ENCODE measurements at places on chromosomes 1 and 21.

GRCh38 chr1:225700889-225701465 is 48.1 kb upstream of the ENAH start:
- no peak for DNase-seq

- DNase-seq = no peak
Observed at GRCh38 chr1:76115171-76115570, 40.6 kb downstream of the ST6GALNAC3 start.

DNA sequence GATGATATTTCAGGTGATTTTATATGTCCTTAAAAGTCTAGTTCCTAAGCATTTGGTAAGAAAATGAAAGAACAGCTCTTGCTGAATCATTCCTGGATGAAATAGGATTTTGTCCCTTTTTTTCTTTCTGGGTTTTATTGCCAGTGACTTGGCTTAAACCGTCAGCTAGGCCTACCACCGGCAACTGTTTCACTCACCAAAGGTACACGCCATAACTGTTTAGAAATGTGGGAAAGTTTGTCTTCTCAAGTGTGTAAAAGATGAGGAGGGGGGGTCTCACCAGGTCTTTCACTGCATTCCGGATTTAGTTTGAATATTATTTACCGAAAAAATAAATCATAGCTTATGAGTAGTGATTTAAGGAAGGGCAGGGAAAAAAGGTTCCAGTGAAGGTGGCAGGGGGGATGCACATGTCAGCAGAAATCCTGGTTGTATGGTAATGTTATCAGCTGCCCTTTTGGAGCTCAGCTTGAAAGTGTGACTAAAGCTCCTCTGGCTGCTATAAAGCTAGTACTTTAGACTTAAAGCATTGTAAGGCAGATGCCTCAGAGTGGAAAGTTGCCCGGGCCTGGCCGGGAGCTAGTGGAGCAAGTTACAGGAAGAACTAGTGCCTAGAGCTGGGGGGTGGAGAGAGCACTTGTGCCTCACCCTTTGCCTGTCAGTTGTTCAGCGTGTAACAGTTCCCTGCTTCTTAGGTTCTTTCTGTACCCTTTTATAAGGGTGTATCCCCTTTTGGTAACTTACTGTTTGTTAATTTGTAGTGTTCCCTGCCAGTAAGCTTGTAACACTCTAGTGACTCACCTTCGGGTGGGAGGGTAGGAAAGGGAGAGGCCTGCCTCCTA is 3.1 kb downstream of the ATP1A1 start:
- no peak for DNase-seq

DNA sequence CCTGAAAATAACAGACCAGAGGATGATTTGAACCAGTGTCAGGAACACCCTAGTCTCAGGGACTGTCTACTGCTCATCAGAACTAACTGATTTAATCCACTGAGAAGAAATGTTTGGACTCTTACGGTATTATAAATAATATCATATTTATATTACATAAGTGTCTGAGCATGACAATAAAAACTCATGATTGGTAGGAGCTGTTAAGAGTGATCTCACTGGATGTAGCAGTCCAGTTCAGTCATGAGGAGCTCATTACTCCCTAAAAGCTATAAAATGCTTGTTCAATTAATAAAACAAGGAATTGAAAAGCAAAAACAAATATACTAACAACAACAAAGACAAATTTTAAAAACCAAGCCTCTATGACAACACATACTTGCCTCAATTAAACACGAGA is 68.8 kb upstream of the BCL9 start:
- DNase-seq = no peak

DNA sequence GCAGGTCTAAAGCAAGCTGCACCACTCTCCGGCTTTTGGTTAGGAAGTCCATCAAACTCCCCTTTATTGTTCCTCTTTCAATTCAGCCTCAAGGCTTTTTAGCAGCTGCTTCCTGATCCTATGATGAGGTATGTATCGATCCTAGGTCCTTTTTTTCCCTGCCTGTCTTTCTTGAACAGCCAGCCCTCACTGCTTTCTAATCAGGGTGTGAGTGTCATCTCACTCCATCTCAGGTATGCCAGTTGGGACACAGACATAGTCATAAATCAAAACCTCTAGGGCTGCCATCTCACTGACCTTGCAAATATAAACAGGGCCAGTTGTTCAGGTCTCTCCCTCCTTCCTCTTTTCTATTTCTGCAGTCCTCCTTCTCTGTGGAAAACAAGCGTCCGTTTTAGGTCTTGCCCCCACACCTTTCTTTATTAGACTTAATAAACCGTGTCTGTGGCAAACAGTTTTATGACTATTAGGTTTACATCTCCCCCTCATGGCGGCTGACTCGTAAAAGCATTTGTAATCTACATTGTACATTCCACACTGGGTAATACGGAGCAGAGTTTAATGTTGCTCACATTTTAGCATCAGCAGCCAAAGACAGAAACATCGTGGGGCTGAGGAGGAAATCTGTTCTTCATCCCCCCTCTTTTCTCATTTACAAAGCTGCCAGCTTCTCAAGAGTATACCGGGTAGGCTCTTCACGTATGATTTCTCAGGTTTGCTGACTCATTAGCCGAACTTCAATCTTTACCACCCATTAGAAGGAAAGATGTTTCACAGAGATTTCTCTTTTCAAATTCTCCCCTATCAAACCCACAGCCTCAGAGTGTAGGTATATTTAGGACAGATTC is 11.6 kb downstream of the STYXL2 start:
- DNase-seq = no peak

DNA sequence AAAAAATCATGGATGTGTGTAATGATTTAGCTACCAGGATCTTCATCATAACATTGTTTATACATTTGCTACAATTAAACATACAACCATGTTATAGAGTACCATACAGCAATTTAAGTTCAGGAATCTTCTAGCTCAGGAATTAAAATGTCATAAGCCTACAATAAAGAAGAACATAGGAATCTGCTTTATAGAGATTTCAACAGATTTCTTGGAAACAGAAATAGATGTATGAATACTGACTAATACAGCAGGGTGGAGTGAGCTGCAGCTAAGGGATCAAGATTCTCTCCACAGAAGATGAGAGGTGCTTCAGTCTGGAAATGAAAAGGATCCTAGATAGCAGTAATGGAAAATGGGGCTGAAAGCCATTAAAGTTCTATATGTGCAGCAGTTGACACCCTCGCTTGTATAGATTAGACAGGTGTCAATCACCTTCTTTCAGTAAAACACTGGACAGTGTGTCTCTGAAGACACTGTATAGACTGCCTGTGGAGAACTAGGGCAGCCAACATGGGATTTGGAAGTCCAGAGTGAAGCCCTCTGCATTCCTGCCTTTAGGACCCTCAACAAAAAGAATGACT is 73.9 kb downstream of the DNTTIP2 start:
- DNase-seq = no peak

DNA sequence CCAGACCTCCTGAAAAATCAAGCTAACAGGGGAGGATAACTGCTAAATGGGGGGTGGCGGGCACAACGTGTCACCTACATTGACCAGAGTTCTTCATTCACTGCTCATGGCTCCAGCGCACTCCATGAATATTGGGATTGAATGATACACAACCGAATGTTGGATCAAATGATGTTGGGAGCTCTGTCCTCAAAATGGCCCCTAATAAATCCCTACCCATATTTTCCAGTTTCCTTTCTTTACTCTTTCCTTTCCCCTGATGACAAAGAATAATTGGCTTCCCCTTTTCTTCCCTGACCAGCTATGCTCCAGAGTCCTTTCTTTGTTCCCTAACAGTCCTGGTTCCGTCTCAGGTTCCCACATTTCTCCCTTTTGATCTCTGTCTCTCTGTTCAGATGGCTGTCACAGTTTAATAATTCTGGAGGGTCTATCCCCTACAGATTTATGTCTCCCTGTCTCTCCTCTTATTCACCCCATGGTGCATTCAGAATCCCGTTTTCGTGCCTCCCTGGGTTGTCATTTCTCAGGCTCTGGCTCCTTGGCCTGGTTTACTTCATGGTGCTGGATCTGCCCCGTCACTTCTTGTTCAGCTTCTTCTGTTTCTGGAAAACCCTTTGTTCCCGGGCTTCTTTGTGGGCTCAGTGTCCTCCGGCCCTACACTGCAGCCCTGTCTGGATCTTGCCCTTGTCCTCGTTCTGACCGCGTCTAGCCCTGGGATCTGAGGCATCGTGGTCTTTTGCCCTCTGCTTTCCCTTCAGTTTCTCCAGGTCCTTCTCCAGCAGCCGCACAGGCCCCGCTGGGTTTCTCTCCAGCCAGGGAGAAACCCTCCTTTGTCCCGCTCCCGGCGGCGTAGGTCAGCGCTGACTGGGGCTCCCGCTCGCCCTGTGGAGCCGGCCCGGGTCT is 78.3 kb downstream of the NDUFS5 start:
- DNase-seq = no peak

DNA sequence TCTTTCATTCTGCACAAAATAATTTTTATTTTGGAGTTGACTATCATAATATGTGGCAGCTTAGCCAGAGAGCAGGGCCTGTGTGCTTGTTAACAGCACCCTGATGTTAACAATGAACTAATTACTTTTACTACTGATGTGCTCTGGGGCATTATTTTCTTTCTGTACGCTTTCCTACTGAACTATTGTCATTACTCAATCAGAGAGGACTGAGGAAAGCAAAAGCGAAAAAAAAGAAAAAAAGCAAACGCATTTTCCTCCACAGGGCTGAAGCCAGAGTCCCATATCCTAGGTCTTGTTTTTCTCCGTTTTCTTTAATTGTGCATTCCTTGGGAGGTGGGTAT is 221.2 kb downstream of the TTLL7 start:
- no peak for DNase-seq

GRCh38 chr1:30759718-30760281 is 2.2 kb upstream of the LAPTM5 start:
- DNase-seq = no peak

GRCh38 chr1:94643819-94644218 is 102.3 kb upstream of the F3 start:
- DNase-seq = no peak

DNA sequence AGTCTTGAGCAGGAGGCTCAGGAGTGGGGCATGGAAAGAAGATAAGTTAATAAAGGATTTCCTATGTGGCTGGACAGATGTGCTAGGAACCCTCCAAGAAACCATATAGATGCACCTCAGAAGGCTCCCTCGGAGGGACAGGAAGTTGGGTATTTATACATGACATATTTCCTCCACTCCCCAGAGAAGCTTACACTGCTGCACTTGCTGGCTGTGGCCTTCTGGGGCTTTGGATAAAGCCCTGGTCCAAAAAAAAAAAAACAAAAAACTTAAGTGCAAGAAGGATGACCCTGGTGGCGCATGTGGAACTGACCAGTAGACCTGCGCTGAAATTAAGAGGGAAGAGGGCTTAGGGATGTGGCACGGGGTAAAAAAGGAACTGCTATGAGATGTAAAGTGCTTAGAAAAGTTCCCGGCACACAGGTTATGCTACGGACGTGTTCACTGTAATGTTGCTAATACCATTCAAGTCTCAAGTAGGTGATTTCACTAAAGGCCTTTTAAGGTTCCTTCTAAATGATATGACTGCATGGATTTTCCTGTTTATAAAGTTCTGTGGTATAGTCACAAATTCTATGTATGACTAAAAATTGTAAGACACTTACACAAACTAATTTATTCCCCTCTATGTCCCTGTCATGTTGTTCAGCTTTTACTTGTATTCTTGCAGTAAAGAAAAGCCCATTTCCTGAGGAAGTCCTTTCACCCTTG is 253.6 kb downstream of the HMCN1 start:
- DNase-seq = no peak

DNA sequence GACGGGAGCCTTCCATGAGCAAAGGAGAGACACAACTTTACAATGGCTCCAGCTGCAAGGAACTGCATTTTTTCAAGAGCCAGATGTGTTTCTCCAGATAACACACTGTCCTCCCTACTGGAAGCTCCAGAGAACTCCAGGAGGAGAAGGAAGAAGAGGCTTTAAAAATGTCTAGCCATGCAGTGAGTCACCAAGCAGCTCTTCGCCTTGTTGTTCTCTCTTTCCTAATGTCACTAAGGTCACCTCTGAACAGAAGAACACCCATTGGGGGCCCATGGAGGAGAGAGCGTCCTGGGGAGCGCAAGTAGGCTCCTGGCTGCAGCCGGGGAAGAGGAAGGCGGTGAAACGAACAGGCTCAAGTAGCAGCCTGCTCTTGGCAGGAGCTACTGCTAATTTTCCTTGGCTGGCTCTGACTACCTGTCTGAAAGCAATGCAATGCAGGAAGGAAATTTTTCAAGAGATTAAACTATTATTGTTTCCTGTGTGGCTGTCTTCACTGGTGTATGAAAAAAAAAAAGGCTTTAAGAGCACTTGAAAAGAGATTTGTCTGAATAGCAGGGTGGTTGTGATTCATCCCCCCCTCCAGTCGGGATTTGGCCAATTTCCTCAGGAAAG is 321.9 kb downstream of the SETD4 start:
- DNase-seq = no peak

DNA sequence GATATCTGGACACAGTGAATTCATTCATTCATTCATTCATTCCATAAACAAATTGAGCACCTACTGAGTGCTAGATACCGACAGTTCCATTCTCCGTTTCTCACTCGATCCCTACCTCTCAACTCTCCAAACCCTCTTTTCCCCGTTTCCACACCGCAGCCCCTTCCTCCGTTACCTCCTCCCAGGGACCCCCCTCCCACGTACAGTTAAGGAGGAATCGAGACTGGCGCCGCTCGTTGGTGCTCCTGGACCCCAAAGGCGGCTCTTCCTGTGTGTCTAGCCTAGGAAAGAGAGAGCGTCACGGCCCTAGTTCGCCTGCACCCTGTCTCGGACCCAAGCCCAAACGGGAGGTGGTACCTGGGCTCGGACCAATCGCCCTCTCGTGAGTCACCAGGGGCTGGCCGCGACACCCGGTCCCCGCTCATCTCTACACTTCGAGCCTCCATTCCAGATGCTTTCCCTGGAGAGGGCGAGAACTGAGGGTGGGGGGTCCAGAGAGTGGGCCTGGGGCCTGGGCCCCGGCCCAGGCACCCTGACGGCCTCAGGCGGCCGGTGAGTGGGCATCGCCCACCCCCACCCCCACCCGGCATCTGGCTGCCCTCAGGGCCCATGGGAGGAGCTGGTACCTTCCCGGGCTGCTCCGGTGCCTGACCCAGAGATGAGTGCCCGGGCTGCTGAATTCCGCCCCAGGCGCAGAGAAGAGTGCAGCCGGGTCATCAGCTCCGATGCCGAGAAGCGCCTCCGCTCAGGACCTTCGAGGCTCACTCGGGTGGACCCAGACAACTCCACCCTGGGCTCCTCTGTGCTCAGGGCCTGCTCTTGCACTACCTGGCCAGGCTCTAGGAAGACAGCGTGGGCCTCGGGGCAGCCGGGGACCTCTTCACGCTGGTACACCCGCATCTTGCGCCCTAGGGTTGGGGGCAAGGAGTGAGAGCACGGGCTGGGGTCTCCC is 4.9 kb downstream of the ARHGEF19 start:
- no peak for DNase-seq

DNA sequence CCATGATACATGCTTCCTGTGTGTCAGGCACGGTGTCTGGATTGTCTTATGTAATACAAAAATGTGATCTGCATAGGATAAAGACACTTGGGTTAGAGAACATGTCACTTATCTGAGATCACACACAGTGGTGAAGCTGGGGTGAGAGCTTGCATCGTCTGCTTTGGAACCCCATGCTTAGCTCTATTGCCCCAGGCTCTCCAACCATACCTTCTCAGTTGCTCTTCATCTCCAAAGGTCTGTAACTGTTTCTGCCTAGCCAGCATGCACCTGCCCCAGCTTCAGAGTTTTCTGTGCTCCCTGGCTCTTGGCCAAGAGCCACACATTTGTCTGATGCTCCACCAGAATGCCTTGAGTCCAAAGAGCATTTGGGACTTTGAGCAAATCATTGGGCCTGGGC is 93.9 kb upstream of the COG2 start:
- no peak for DNase-seq
